Stimulated activated CD8-positive, alpha-beta memory T cell treated with anti-CD3 and anti-CD28 coated beads, Interleukin-7, amount 100 ng/mL, for 48 hours (primary cell): ENCODE measurements at places on chromosomes 3 and 15.

GRCh38 chr15:77118882-77119321 is 48.0 kb upstream of the TSPAN3 start:
- DNase-seq: no peak

DNA sequence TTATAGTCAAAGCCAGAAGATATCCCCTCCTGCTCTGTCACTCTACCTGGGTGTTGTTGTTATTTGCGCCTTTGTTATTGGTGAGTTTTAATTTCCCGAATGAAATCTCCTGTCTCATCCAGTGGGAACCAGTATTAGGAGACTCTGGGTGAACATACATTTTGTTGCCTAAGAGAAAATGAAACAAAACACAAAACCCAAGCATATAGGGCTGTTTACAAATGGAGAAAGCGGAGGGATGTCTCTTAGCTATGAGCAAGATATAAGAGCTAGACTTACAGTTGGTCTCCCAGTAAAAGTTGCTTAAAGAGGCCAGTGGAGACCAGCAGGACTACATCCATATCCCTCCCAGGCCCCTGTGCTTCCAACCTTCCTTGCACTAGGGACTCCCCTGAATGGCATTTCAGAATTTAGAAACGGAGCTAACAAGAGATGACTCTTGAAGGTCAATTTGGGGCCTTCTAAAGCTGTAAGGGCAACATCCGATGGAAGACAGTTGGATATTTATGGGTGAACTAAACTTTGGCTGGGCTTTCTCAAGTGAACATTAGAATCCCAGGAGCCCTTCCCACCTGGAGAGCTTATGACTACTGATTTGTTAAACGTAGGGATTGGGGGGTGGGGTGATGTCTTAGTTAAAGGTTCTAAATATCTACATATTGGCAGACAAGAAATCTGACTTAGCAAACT is 2.7 kb downstream of the EOMES start:
- no peak for DNase-seq

DNA sequence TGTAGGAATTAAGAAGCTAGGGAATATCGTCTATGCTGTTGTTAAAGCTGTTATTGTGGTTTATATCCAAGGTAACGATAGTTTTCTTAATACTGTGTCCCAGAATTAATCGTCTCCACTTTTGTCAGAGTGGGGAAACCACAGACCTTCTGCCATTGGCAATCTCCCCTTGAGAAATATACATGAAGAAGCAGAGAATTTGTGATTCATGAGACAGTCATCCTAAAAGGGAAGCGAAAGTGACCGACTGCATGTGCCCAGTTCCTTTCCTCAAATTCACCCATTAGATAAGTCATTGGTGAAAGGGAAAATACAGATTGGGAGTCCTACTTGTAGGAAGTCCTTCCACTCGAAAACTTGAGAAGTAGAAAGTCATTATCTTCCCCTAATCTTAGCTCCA is 26.6 kb downstream of the DIPK2A start:
- no peak for DNase-seq

DNA sequence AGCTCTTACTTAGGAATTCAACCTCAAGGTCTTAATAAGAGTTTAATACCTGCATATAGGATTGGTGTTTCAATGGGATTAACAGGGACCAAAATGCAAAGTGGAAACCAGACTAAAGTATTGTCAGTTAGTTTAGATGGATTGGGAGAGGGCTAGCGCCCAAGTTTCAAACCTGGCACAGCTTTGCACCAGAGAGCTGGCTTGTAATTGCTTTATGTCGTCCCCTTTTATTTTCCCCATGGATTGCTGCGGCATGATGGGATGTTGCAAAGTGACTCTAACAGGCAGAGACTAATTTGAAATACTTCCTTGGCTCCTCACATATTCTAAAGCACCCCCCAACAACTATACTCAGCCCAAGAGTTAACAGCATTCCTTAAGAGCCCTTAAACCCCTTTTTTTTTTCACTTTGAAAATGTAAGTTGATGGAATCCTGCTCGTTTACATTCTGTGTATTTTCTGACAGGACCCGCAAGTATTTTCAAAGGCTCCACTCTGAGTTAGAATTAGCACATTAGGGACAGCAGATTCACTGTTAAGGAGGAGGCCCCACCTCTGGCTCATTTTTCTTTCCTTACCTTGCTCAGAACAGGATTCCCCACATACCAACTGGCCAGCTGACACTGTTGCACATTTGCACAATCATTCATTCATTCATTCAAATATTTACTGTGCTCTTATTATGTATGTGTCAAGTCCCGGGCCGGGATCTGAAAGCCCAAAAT is 214.2 kb downstream of the ERC2 start:
- DNase-seq: no peak

GRCh38 chr3:153901152-153901551 is 220.0 kb upstream of the ARHGEF26 start:
- no peak for DNase-seq

GRCh38 chr3:32419742-32420125 is 28.1 kb downstream of the CMTM7 start:
- DNase-seq: no peak

- no peak for DNase-seq
Measured at GRCh38 chr15:59924812-59925522, 79.1 kb upstream of the FOXB1 start.

- no peak for DNase-seq
Measured at GRCh38 chr3:3587647-3587972, 211.6 kb upstream of the LRRN1 start.
